ENCODE measurements at places on chromosomes 12 and 14.

GRCh38 chr12:103333676-103334075 lies 162.1 kb downstream of the C12orf42 start:
- DNase-seq: no peak

- no peak for DNase-seq
These were observed 445.8 kb upstream of the TBX3 start for GRCh38 chr12:115129727-115130126.

GRCh38 chr12:62331306-62331705 lies 71.1 kb downstream of the USP15 start:
- no peak for DNase-seq

DNA sequence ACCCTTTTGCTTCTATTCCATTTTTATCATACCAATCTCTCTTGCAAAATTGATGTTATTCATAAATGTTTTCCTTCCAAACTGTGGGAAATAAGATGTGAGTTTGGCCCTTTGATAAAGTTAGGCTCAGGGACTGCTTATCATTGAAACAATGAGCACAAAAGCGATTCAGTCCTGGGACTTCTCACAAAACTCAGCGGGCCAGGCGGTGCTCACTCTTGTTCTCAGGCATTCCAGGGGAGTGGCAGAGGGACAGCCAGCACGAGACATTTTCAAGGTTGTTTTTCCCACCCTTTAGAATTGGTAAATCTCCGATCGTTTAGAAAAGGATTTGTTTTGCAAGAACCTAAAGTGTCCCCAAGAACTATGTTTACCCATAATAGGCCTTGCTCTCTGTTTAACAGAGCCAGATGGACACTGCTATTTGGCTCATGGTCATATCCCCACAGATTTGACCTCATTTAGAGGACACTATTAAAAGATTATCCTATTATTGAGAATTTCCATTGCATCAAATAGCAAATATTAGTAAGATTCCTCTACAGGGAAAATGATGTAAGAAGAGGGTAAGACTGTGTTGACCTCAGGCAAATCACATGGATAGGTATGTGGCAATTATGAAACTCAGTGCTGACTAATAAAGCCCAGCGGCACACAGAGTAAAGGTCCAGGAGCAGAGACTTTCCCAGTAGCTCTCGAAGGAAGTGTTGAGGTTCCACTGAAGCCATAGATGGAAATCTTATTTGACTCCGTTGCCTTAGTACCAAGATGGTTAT lies 102.7 kb upstream of the USP44 start:
- no peak for DNase-seq

DNA sequence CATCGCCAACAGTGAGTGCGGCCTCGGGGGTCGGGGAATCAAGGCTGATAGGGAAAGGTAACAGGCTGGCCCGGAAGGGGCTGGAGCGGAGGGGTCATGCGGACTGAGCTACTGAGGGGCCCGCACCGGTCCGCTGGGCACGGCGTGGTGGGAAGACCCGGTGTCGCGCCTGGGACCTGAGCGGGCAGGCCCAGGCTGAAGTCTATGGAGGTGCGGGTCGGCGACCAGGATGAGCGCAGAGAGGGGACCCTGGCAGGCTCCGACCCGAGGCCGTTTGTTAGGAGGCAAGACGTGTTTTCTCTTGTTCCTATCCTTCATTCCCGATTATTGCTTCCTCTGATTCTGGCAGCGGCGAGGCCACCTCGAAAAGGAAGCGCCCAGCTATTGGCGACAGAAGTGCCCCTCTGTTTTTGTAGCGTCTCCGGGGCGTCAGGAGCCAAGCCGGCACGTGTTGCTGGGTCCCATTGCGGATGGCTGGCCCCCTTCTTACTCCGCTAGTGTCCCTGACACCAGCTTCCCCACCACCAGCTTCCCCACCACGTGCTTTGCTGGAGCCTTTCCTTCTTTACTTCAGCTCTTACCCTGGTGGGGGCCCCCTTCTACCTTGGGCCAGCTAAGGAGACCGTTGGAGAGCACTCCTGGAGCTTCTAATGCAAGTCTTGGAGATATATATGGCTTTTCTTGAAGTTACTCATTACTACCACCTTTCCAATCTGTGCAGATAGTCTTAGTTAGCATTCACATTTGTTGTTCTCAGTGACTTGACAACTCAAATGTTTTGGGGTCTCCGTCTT lies 653 bp downstream of the PA2G4 start:
- no peak for DNase-seq

- DNase-seq: no peak
These were observed 206.4 kb upstream of the ALG10B start for GRCh38 chr12:38110026-38110699.

GRCh38 chr14:51248016-51248987 lies 8.3 kb downstream of the TMX1 start:
- no peak for DNase-seq

- DNase-seq: no peak
These were observed 2.8 kb upstream of the KRAS start for GRCh38 chr12:25253371-25254068.

DNA sequence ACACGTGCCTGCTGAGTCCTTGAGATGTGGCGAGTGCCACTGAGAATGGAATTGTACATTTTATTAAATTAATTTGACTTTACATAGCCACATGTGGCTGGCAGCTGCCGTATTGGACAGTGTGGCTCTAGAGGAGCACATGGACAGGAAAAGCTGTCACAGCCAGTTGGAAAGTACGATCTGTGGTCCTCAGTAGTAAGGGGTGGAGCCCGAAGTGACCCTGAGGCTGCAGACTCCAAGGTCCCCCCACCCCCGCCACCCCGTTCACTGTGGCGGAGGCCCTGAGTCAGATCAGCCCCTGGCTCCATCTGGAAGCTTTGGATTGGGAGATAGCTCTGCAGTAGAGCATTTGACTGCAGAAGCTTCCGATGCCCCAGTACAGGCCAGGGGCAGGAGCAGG lies 25.8 kb upstream of the BEGAIN start:
- no peak for DNase-seq

DNA sequence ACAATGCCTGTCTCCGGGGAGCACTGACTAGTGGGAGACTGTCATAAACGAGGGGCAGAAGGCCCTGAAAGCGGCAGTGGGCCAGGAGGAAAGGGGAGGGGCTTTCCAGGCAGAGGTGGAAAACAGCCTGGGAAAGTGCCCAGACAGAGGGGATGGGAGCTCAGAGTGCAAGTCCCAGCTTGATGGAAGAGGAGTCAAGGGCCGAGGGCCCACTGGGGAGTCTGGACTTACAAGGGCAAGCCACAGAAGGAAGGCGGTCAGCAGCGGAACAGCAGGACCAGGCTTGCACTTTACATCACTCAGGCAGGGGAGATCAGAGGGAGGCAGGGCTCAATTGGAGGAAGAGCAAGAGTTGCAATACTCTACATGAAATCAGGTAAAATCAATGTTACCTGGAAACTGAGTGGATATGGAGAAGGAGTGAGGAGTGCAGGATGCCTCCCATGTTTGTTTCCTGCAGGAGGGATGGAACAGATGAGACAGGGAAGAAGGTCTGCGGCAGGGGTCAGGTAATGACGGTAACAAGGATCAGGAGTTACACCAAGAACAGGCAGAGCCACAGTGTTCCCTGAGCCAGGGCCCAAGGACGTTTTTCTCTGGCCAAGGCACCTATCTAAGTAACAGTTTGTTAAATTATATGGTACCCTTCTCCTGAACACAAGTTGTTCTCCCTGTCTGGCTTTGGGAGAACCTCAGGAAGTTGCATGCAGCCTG lies 23.8 kb downstream of the PXN start:
- no peak for DNase-seq

GRCh38 chr12:27422697-27423096 lies 23.8 kb upstream of the SMCO2 start:
- no peak for DNase-seq

GRCh38 chr14:90303473-90303872 lies 28.3 kb downstream of the NRDE2 start:
- no peak for DNase-seq

DNA sequence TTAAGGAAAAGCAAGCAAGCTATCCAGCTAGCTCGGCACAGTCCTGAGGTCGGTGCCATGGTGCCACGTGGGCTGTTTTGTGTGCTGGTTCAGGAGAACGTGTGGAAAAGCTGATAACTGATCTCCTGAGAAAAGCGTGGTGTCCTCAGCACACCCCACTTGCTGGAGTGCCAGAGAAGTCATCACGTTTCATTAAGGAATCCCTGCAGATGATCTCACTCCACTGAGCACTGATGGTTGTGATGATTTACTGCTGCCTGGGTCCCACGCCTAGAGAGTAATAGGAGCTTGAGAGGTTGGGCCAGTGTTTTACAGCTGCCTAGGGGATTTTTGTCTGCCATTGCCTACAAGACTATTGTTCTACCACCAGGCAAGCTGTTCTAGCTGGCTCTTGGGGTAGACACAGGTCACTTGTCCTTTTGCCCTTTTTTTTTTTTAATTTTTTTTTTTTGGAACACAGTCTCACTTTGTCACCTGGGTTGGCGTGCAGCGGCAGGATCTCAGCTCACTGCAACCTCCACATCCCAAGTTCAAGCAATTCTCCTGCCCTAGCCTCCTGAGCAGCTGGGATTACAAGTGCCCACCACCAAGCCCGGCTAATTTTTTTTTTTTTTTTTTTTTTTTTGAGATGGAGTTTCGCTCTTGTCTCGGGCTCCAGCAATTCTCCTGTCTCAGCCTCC lies 42.3 kb upstream of the EVL start:
- no peak for DNase-seq

DNA sequence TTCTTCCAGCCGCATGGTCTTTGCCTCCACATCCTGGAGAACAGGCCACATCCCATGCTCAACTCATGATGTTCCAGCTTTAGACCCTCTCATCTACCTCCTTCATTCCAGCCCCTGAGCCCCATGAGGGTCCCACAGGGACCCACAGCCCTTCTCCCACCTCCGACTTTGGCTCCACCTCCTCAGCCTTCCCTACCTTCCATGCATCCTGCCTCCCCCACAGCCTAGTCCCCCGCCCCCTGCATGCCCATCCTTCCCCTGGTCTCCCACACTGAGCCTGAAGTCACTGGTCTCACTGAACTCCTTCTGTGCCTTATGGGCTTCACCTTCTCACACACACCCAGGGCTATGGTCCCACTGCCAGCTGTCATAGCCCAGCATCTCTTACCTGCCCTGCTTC lies 9.8 kb downstream of the RAPGEF3 start:
- DNase-seq: no peak

Measured in NCI-H1048 (cell line).